Natural killer cell treated with Interleukin-12 subunit alpha and Interleukin-12 subunit beta and Interleukin-15 and Interleukin-18, amount 100 ng/mL, for 72 hours (primary cell): ENCODE measurements at places on chromosomes 6 and 20. TPM values are rescaled to one million over a fixed set of nuclear protein-coding genes. Genes with fewer than 3 reads are reported as not detected.

- no peaks in the 10 kb centered on the region for H3K27me3 ChIP-seq
- peaks cover 69% of the 10 kb centered on the region for H3K4me1 ChIP-seq
- no peaks in the 10 kb centered on the region for H3K36me3 ChIP-seq
- DNase-seq: peak; percentile 69
- H3K4me3 ChIP-seq: peak overlapping the region; percentile 72
Measured at GRCh38 chr20:44644667-44645131, 6.8 kb downstream of the ADA start.

- H3K27ac ChIP-seq: no peak overlapping the region
- H3K4me3 ChIP-seq: no peak overlapping the region
- H3K4me1 ChIP-seq: no peaks in the 10 kb centered on the region
- H3K36me3 ChIP-seq: peaks cover 24% of the 10 kb centered on the region
Measured at GRCh38 chr6:145924600-145924999, 39.6 kb downstream of the SHPRH start.

DNA sequence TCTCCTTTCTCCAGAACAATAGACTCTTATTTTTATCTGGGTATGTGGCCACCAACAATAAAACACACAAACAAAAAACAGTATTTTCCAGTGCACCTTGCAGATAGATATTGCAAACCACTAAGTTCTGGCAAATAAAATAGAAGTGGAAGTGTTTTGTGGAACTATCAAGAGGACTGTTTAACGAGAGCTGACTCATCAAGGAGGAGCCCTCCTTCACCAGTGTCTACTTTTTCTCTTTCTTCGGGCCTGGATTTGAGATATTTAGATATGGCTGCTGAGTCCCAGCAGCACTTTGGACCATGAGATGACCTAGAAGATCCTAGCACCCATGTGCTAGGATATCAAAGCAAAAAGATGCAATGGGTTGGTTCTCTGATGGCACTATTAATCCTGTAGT, 154.7 kb downstream of the AIG1 start:
- H3K4me3 ChIP-seq: no peak overlapping the region
- no peaks in the 10 kb centered on the region for H3K36me3 ChIP-seq
- peaks cover 7% of the 10 kb centered on the region for H3K27me3 ChIP-seq
- H3K27ac ChIP-seq: no peak overlapping the region
- no peaks in the 10 kb centered on the region for H3K4me1 ChIP-seq

GRCh38 chr6:55299286-55299985, 27.8 kb upstream of the GFRAL start:
- no peaks in the 10 kb centered on the region for H3K4me1 ChIP-seq
- no peak overlapping the region for H3K4me3 ChIP-seq
- no peaks in the 10 kb centered on the region for H3K27me3 ChIP-seq
- no peaks in the 10 kb centered on the region for H3K36me3 ChIP-seq

DNA sequence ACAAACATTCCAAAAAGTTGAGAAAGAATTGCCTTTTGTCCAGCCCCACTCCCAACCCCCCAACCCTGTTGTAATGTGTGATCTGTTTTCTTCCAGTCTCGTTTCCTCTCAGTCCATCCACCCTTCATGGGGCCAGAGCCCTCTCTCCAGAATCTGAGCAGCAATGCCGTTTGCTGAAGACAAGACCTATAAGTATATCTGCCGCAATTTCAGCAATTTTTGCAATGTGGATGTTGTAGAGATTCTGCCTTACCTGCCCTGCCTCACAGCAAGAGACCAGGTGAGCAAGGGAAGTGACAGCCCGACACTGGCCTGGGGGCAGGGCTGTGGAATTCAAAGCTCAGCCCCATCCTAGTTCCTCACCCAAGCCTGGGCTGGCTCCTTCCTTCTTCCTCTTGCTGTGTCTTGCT, 7.8 kb downstream of the MAVS start:
- no peaks in the 10 kb centered on the region for H3K27me3 ChIP-seq
- H3K36me3 ChIP-seq: peaks cover 19% of the 10 kb centered on the region
- H3K4me3 ChIP-seq: no peak overlapping the region
- H3K27ac ChIP-seq: no peak overlapping the region
- H3K4me1 ChIP-seq: peaks cover 8% of the 10 kb centered on the region

GRCh38 chr20:46928580-46929132, 34.0 kb downstream of the EYA2 start:
- H3K27ac ChIP-seq: no peak overlapping the region
- no peak for DNase-seq
- peaks cover 16% of the 10 kb centered on the region for H3K27me3 ChIP-seq
- no peaks in the 10 kb centered on the region for H3K36me3 ChIP-seq
- no peak overlapping the region for H3K4me3 ChIP-seq

DNA sequence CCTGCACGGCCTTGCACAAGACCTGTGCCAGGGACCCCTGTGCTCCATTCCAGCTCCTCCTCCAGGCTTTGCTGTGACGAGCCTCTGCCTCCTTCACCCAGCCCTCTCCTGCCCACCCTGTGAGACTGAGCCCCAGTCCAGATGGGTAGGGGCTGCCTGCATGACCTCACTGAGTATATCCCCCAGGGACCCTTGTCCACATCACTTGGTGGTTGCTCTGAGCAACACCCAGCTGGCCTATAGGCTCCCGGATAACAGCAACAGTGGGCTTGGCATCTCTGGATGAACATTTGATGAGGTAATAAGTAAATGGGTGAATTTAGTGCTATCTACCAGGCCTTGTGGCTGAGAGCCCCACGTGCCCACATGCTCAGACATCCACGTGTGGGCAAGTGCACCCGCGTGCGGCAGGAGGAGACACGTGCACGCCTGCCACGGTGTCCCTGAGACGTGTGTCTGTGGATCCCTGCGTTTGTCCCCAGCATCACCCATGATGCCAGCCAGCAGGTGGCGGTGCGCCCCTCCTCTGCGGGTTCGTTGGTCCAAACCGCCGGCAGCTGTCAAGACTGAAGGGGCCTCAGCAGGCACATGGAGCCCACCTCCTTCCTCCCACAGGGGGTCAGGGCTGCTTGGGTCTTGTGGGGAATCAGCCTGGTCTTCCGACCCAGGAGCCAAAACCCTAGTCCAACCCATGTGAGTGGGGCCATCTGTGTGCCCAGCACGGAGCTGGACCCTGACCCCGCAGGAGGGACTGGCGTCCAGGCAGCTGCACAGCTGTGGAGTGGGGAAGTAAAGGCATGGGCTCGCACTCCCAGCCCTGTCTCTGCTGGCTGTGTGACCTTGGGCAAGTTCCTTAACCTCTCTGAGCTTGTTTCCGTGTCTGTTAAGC, 45.9 kb downstream of the FGD2 start:
- H3K27ac ChIP-seq: peak overlapping the region; percentile 100
- DNase-seq: peak; percentile 94
- H3K4me1 ChIP-seq: peaks cover 60% of the 10 kb centered on the region
- peaks cover 7% of the 10 kb centered on the region for H3K36me3 ChIP-seq

DNA sequence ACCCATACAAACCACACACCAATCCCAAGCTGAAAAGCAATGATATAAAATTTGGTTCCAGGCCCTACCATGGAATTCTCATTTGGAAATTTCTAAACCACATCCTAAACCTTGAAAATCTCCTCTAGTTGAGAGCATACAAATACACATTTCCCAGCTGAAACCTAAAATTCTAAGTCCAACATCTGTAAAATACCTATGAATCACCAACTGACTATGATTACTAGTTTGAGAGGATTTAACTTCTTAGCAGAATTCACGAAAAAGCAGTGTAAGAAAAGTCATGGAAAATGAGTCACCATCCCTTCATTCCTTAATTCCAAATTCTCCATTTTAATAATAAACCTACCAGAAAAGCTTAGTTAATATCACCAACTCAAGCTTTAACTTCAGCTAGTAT, 15.4 kb downstream of the RANBP9 start:
- H3K27ac ChIP-seq: peak overlapping the region; percentile 81
- H3K4me1 ChIP-seq: peaks cover 43% of the 10 kb centered on the region
- H3K36me3 ChIP-seq: peaks cover 7% of the 10 kb centered on the region
- no peak overlapping the region for H3K4me3 ChIP-seq
- no peaks in the 10 kb centered on the region for H3K27me3 ChIP-seq

DNA sequence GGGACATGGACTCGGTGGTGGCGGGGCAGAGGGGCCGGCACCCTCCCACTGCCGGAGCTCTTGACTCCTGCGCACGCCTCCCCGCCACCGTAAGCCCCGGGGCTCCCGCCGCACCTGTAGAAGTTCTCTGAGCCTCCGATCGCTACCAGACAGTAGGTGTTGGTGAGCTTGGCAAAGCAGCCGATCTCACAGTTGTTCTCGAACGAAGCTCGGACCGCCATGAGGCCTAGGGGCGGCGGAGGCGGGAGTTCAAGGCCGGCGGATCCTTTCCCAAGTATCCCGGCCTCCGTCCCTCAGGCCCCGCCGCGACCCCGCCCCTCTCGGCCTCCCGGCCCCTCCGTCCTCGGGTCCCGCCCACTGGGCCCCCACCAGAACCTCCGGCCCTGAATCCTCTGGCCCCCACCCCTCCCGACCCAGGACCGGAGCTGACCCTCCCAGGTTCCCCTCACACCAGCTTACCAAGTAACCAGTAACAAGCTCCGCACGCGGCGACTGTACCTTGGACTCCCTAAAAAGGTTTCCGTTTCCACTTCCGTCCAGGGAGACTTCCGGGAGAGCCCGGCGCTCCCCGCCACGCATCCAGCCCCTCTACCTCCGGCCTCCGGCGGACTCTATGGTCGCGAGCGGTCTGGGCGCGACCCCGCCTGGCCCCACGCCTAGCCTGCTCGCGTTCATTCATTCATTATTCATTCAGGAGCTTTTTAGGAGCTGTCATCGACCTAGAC, at the start of gene EIF6:
EIF6 (minus strand) TSS at position 506 of the 725 bp plus-strand sequence; CDS start at position 221, 285 bp downstream.
- peaks cover 8% of the 10 kb centered on the region for H3K36me3 ChIP-seq
- H3K27me3 ChIP-seq: no peaks in the 10 kb centered on the region
- peaks cover 24% of the 10 kb centered on the region for H3K4me1 ChIP-seq

DNA sequence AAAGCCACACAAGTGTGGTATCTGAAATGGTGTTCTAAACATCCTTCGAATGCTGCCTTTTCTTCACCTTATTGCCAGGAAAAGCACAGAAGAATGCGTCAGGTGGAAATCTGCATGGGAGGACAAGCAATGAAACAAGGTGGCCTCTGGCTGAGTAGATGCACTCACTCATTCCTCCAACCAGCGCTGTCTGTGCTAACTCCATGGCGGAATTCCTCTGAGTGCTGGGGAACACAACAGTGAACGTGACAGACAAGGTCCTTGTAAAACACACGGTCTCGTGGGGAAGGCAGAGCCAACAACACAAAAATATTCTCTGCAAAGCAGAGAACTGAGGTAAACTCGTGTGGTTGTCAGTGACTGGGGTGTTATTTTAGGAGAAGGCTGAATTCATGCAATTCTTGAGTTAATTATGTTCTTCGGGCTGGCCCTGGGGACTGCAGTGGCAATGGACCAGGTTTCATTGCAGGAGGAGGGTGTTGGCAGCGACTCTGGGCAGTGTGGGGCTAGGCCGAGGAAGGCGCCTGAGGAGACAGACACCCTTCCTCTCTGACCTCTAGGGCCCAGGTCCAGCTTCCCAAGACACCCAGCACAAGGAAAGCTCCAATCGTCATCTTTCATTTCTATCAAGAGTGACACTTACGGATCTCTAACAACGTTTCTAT, 339.7 kb downstream of the PRKN start:
- no peak overlapping the region for H3K4me3 ChIP-seq
- H3K27ac ChIP-seq: no peak overlapping the region
- no peaks in the 10 kb centered on the region for H3K4me1 ChIP-seq
- DNase-seq: no peak
- no peaks in the 10 kb centered on the region for H3K27me3 ChIP-seq

Gene FKBP1C
- total RNA-seq: 1.9 TPM

Gene C6orf141
- not detected for total RNA-seq

Gene C20orf202
- total RNA-seq: not detected
